Liver (tissue), 10 donors: ENCODE measurements at places on chromosomes 7 and 10. TPM values are rescaled to one million over a fixed set of nuclear protein-coding genes. Genes with fewer than 3 reads are reported as not detected.

Gene LIPJ
- polyA plus RNA-seq, result 0.11 TPM

Gene LAMB4
- polyA plus RNA-seq, result not detected

GRCh38 chr10:17725703-17726102 is 26.3 kb upstream of the TMEM236 start:
- no peak for DNase-seq

Gene SEMA4G
- polyA plus RNA-seq, result 56.0 TPM

DNA sequence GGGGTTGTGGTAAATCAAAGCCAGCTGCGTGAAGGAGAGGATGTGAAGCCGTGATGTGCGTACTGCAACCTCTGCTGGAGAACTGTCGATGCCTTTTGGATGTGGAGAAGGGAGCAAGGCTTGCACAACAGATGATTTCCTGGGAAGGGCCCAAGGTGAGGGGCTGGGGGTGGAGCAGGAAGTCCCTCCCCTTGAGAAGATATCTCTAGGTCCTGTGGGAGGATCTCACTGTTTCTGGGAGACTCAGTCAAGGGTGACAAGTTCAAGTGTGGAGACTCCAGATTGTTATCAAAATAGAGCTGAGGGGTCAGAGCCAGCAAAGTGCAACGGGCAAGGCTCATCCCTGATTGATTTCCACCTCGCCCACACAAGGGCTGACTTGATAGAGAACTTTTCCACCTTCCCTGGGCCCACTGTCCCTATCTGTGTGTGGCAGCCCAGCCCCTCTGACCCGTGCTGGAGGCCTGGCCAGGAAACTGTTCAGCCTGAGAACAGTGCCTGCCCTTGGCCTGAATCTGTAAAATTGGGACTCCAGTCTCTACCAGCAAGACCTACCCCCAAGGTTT is 55.0 kb downstream of the COL13A1 start:
- DNase-seq, result no peak

GRCh38 chr10:30812018-30812851 is 182.7 kb upstream of the LYZL2 start:
- no peak for DNase-seq
